ENCODE measurements at places on chromosomes 4 and X. TPM values are rescaled to one million over a fixed set of nuclear protein-coding genes. Genes with fewer than 3 reads are reported as not detected.

The NHSL2 gene
- total RNA-seq: 2.8 TPM

The PJA1 gene
- 15.5 TPM for total RNA-seq

The GLRA2 gene
- not detected for total RNA-seq

The GAGE12F gene
- total RNA-seq: not detected

The STOX2 gene
- total RNA-seq: 4.8 TPM

The AFF2 gene
- total RNA-seq: 0.16 TPM

The ITIH6 gene
- not detected for total RNA-seq

The XG gene
- not detected for total RNA-seq

The RHOXF2 gene
- total RNA-seq: not detected

The EIF4E gene
- total RNA-seq: 36.1 TPM

The BRS3 gene
- total RNA-seq: not detected

The ARHGAP6 gene
- total RNA-seq: 7.5 TPM
